ENCODE measurements at places on chromosomes 2 and 18. TPM values are rescaled to one million over a fixed set of nuclear protein-coding genes. Genes with fewer than 3 reads are reported as not detected.

DNA sequence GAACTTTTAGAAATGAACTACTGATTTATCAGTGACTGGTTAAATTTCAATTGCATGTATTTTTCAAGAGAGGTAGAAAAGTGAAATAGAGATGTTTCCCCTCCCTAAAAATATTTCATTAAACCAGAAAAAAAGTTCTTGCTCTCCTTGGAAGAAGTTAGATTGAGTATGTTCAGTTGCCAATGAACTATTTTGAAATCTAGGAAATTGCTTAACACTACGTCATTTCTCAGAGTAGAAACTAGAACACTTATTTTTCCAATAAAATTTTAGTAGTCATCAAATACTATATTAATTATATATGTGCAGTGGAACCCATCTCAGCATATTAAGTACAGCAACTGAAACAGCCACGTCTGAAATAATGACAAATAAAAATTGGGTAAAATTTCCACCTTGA lies 51.8 kb upstream of the STAT1 start:
- no peak for DNase-seq
- no peak overlapping the region for H3K27ac ChIP-seq
- H3K4me1 ChIP-seq: peaks cover 9% of the 10 kb centered on the region
- no peaks in the 10 kb centered on the region for H3K36me3 ChIP-seq
- no peaks in the 10 kb centered on the region for H3K27me3 ChIP-seq
- no peak overlapping the region for H3K4me3 ChIP-seq

- no peak overlapping the region for H3K27ac ChIP-seq
- no peak overlapping the region for H3K4me3 ChIP-seq
- H3K27me3 ChIP-seq: no peaks in the 10 kb centered on the region
- H3K4me1 ChIP-seq: peaks cover 14% of the 10 kb centered on the region
These were observed 12.9 kb upstream of the IKZF2 start for GRCh38 chr2:213164263-213164662.

- DNase-seq: no peak
- no peaks in the 10 kb centered on the region for H3K27me3 ChIP-seq
- no peak overlapping the region for H3K4me3 ChIP-seq
- no peak overlapping the region for H3K27ac ChIP-seq
- H3K4me1 ChIP-seq: no peaks in the 10 kb centered on the region
These were observed 168.7 kb upstream of the RASGRP3 start for GRCh38 chr2:33307659-33308270.

DNA sequence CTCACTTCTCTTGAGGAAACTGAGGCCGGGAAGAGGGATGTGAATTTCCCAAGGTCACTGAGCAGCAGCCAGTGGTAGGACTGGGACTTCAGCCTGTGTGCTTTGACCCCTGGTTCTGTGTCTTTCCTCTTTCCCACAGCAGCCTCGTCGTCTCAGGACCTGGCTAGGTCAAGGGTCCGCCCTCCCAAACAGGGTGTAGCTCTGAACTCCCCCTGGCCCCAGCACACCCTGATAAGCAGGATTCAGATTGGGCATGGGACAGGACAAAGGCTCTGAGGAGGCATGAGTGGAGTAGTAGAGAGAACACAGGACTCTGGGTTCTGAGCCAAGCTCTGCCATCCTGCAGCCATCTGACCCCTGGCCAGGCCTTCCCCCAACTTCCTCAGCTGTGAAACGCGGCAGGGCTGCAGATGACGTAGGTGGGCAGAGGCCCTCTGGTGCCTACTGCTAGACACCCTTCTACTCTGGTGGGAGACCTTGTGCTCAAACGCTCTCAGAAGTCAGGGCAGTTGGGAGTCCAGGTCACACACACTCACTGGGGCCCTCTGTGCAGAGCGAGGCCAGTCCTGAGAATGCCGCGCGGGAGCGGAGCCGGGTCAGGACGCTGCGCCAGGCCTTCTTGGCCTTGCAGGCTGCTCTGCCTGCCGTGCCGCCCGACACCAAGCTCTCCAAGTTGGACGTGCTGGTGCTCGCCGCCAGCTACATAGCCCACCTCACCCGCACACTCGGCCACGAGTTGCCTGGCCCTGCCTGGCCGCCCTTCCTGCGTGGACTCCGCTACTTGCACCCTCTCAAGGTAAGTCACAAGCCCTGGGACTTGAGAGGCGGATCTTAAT lies 984 bp downstream of the TCF23 start:
- no peak overlapping the region for H3K4me3 ChIP-seq
- H3K27me3 ChIP-seq: no peaks in the 10 kb centered on the region
- no peak overlapping the region for H3K27ac ChIP-seq
- no peaks in the 10 kb centered on the region for H3K4me1 ChIP-seq
- DNase-seq: no peak

DNA sequence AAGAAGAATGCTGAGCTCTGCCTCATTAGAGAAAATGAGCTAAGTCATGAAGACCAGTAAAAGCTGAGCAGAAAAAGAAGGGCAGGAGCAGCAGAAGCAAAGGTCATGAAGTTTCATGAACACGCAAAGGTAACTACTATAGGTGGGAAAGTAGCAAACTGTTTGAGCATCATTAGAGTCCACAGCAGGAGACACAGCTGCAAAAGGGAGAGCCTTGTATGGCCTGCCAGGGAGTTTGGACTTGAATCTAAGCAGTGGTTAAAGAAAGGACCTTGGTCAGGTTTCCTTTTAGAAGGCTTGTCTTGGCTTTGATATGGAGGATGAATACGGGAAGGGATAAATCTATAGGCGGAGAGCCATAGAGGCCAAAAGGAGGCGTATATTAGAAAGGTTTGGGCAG lies 34.0 kb downstream of the DAPL1 start:
- no peaks in the 10 kb centered on the region for H3K36me3 ChIP-seq
- DNase-seq: no peak
- no peaks in the 10 kb centered on the region for H3K27me3 ChIP-seq
- peaks cover 3% of the 10 kb centered on the region for H3K4me1 ChIP-seq
- H3K4me3 ChIP-seq: no peak overlapping the region

- peaks cover 15% of the 10 kb centered on the region for H3K4me1 ChIP-seq
- no peak overlapping the region for H3K27ac ChIP-seq
- no peaks in the 10 kb centered on the region for H3K36me3 ChIP-seq
These were observed 768.9 kb downstream of the SLC4A3 start for GRCh38 chr2:220396287-220396686.

DNA sequence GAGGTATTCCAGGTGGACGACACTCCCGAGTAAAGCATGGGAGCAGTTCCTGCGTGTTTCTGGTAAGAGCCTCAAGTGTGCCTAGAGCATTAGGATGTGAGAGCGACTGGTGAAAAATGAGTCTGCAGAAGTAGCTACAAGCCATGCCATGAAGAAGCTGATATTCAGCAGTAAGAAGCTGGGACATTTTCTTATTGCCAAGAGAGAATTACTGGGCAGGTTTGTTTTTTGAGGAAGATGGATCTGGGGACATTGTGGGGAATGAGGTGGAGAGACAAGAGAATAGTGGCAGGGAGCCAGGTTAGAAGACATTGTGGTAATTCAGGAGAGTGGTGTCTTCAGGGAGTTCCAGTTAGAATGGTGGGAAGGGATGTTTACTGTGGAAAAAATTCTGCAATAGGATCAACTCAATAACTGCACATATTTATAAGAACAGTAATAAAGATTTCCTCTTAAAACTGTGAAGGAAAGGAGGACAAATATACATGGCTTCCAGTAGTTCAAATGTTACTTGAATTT lies 38.2 kb downstream of the CRIM1 start:
- H3K36me3 ChIP-seq: no peaks in the 10 kb centered on the region
- DNase-seq: no peak
- H3K4me1 ChIP-seq: peaks cover 28% of the 10 kb centered on the region
- H3K27ac ChIP-seq: no peak overlapping the region

GRCh38 chr2:146874260-146874658 lies 970.6 kb upstream of the ACVR2A start:
- no peaks in the 10 kb centered on the region for H3K4me1 ChIP-seq
- H3K27me3 ChIP-seq: no peaks in the 10 kb centered on the region
- no peak overlapping the region for H3K4me3 ChIP-seq

- H3K4me1 ChIP-seq: no peaks in the 10 kb centered on the region
- H3K4me3 ChIP-seq: no peak overlapping the region
- no peaks in the 10 kb centered on the region for H3K27me3 ChIP-seq
- no peaks in the 10 kb centered on the region for H3K36me3 ChIP-seq
These were observed 71.7 kb downstream of the ZFP36L2 start for GRCh38 chr2:43154685-43155084.

GRCh38 chr2:21415234-21415633 lies 291.5 kb downstream of the TDRD15 start:
- DNase-seq: peak; percentile 21
- no peak overlapping the region for H3K27ac ChIP-seq
- H3K27me3 ChIP-seq: peaks cover 12% of the 10 kb centered on the region
- H3K36me3 ChIP-seq: no peaks in the 10 kb centered on the region

- no peak overlapping the region for H3K27ac ChIP-seq
- H3K27me3 ChIP-seq: no peaks in the 10 kb centered on the region
- peaks cover 13% of the 10 kb centered on the region for H3K4me1 ChIP-seq
- no peaks in the 10 kb centered on the region for H3K36me3 ChIP-seq
These were observed 183.3 kb upstream of the DOK6 start for GRCh38 chr18:69217196-69218000.

DNA sequence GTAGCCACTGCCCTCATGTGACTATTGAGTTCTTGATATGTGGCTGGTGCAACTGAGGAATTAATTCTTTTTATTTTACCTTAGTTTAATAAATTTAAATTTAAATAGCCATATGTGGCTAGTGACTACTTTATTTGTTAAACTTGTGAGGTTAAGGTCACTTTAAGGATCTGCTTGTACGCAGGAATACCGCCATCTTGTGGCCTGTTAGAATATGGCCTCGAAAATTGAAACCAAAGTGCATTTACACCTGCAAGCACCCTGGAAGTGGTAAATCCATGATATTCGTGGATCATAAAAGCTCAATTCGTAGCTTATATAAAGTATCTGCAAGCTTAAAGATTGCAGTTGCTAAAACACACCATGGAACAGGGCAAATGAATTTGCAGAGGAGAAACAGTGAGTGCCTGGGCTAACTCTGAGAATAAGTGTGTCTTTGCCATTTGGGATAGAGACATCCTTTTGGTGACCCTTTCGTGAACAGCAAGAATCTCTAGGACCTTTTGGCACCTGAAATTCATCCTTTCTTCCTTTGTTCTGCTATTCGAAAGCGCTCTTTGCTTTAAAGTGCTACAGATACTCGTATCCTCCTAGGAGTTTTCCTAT lies 59.9 kb upstream of the REG3A start:
- DNase-seq: peak; percentile 64
- no peak overlapping the region for H3K4me3 ChIP-seq
- H3K36me3 ChIP-seq: no peaks in the 10 kb centered on the region
- no peak overlapping the region for H3K27ac ChIP-seq

- H3K27me3 ChIP-seq: no peaks in the 10 kb centered on the region
- no peak for DNase-seq
- H3K27ac ChIP-seq: no peak overlapping the region
These were observed 50.3 kb upstream of the TLK1 start for GRCh38 chr2:171210864-171211431.

DNA sequence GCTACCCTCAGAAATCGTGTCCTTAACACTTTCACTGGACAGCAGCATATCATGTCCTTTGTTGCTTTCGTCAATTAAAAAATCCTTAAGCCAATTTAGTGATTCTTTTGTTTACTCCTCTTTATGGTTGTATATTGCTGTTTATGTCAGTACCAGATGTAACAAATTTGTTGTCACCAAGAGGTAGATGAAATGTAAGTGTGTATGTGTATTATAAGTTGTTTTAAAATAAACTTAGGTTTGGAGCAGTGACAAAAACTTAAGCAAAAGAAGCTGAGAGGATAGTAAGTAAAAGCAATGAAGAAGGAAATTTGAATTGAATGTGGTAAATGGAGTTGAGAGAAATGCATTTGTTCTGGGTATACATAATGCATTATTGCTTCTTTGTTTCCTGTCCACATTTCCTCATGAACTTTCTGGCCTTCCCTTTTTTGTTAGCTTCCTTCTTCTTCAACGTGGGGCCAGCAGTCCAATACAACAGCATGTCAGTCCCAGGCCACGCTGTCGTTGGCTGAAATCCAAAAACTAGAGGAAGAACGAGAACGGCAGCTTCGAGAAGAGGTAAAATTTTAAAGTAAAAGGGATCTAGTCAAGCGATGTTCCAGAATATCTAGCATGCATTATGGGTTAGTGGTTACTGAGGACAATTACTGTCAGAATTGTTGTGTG lies 30.5 kb upstream of the SNORC start:
- no peaks in the 10 kb centered on the region for H3K27me3 ChIP-seq
- DNase-seq: no peak
- peaks cover 14% of the 10 kb centered on the region for H3K4me1 ChIP-seq
- H3K36me3 ChIP-seq: peaks cover 55% of the 10 kb centered on the region
- H3K27ac ChIP-seq: no peak overlapping the region

- DNase-seq: no peak
- H3K36me3 ChIP-seq: no peaks in the 10 kb centered on the region
- no peak overlapping the region for H3K4me3 ChIP-seq
These were observed 185.4 kb upstream of the TANK start for GRCh38 chr2:160974803-160975202.

DNA sequence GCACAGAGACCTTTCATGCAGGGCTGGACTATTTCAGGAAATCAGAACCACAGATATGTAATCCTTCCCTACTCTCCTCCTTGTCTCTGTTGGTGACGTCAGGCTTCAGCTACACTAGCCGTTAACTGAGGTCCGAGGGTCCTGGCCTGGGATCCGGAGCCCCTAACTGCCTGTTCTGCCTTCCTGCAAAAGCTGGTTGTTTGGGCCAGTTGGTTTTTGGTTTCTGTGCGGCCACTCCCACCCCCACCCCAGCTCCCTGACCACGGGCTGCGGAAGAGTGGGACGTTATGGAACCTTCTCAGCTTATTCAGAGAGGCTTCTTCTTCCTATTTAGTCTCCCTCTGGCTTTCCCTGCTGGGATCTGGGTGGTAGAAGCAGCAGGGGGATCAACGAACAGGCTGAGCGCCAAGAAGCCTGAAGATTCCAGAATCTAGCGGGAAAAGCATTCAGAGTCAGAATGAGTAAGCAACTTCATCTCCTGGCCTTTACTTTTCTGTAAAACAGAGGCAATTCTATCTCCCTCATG lies 49.3 kb upstream of the ROCK2 start:
- H3K4me1 ChIP-seq: peaks cover 2% of the 10 kb centered on the region
- H3K27me3 ChIP-seq: no peaks in the 10 kb centered on the region
- peak overlapping the region; percentile 41 for H3K27ac ChIP-seq
- no peaks in the 10 kb centered on the region for H3K36me3 ChIP-seq
- H3K4me3 ChIP-seq: no peak overlapping the region
- peak; percentile 48 for DNase-seq

DNA sequence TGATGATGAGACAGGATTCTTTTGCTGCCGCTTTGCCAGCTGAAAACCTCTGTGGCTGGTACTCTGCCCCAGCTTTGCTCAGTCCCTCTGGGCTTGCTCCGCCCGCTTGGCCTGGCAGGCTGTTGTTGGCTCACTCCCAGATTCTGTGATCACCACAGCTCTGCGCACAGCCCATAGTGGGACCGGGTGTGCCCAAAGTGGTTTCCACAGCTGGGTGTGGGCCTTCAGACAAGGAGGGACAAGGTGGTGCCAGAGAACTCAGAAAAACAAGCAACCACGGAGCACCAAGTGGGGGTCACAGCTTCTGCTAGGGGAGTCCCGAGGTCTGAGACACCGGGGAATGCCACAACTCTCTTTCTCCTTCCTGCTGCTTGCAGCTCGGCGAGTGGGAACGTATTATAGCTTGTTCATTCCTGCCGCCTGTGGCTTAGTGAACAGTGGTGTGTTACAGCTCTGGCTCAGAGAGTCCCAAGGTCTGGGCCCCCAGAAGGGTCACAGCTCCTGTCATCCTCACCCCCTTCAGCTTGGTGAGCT lies 9.2 kb upstream of the KYNU start:
- H3K27me3 ChIP-seq: no peaks in the 10 kb centered on the region
- H3K27ac ChIP-seq: no peak overlapping the region
- no peak for DNase-seq
- no peak overlapping the region for H3K4me3 ChIP-seq
- no peaks in the 10 kb centered on the region for H3K36me3 ChIP-seq
- peaks cover 15% of the 10 kb centered on the region for H3K4me1 ChIP-seq

INHBB gene
- 0.09 TPM for total RNA-seq

GREB1 gene
- 1.3 TPM for total RNA-seq

PLCL1 gene
- not detected for total RNA-seq

TRIM54 gene
- total RNA-seq: 2.2 TPM

REG1B gene
- total RNA-seq: not detected
